Muscle of leg (tissue), 16 donors: ENCODE measurements at places on chromosomes 3 and 15. TPM values are rescaled to one million over a fixed set of nuclear protein-coding genes. Genes with fewer than 3 reads are reported as not detected.

- DNase-seq: no peak
Observed at GRCh38 chr3:150059729-150060128, 89.0 kb upstream of the PFN2 start.

GRCh38 chr15:70507772-70508371, 255.5 kb downstream of the UACA start:
- DNase-seq: no peak

The HES1 gene
- 26.2 TPM for polyA plus RNA-seq

GRCh38 chr3:111769110-111769991, 89.7 kb upstream of the PHLDB2 start:
- peak; percentile 90 for DNase-seq

- DNase-seq: no peak
Observed at GRCh38 chr15:91857772-91858171, 4.3 kb downstream of the SLCO3A1 start.

- no peak for DNase-seq
Observed at GRCh38 chr15:72786676-72787345, 3.3 kb upstream of the ADPGK start.

The MYH15 gene
- 0.27 TPM for polyA plus RNA-seq

GRCh38 chr3:17908399-17909191, 166.2 kb upstream of the TBC1D5 start:
- DNase-seq: no peak

GRCh38 chr3:110139048-110139447, 801.7 kb upstream of the DPPA4 start:
- no peak for DNase-seq

The SLC2A2 gene
- polyA plus RNA-seq: not detected

GRCh38 chr15:90336705-90337141, 15.4 kb upstream of the ZNF774 start:
- DNase-seq: peak; percentile 72

The ECT2 gene
- polyA plus RNA-seq: 21.8 TPM

DNA sequence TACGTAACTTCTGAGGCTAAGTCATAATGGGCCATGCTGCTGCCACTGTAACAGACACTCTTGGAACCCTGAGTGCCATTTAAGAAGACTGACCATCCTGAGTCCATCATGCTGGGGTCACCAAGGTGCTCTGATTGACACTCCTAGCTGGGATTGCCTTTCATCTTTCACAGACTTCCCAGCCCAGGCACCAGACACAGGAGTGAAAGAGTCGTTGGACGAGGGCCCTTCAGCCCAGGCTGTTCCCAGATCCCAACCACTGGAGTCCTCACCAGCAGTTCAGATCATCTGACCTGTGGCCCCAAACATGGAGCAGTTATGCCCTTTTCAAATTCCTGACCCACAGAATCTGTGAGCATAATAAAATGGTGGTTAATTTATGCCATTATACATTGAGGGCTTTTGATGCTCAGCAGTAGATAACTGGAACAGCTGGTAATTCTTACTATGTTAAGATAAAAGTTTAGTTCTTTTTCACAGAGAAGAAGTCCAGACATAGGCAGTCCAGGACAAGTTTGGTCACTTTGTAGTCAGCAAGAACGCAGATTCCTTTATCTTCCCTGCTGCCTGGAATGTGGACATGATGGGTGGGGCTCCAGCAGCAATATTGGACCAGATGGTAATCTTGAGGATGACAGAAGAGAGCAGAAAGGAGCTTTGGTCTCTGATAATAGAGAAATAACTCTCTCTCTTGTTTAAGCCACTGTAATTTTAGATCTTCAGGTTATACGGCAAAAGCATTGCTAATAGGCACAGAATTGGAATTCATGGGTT, 7.3 kb upstream of the EHD4 start:
- DNase-seq: no peak

The ZNF148 gene
- 19.7 TPM for polyA plus RNA-seq

The NPAP1 gene
- polyA plus RNA-seq: 0.08 TPM
